ENCODE measurements at places on chromosomes 7 and 10.
A peak's percentile ranks its signal among the peaks of the same experiment; 100 is the strongest.

DNA sequence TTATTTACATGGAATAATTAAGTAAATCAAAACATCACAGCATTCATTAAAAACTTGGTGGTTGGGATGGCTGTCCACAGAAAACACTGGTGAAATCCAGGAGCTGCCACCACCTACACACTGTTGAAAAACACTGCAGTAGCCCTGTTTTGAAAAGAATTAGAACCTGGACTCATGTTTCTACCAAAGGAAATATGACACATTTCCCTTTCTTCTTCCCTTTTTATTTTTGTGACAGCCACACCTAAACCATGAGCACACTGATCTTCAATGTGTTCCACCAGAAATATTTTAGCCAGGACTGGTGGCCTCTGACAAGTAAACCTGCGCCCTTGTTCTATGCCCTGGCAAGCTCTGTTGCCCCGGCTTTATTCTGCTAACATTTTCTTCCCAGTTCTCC, 3.3 kb downstream of the TMEM140 start:
- DNase-seq, result no peak

- DNase-seq, result no peak
Observed at GRCh38 chr7:13107291-13107690, 419.9 kb downstream of the ARL4A start.

DNA sequence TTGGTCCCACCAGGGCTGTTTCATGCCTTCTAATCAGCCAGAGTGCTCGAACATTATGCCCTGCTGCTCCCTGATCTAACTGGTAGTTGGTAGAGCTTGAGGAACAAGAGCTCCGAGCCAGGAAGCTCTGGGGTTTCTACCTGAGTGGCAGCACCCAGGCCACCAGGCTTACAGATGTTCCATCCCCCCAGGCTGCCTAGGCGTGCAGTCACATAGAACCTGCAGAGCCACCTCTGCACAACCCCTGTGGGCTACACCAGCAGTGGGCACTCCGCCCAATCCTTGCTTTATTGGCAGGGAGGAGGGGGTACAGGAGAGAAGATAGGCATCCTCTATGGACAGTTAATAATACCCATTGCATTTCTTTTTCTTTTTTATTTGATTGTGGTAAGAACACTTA, 21.8 kb downstream of the MAP3K8 start:
- peak; percentile 58 for DNase-seq

DNA sequence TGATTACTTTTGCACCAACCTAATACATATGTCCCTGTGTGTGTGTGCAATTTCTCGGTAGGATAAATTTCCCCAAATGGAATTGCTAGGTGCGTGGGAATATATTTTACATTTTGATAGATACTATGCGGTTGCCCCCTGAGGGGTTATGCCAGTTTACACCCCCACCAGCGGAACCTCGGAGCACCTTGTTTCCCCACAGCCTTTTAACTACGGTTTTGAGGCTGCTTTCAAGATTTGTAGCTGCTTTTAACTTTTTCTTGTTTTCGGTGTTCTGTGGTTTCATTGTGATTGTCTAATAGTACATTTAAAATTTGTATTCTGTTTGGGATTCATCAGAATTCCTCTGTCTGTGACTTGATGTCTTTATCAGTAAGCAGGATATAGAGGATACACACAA, 22.0 kb downstream of the PROSER2 start:
- no peak for DNase-seq

GRCh38 chr10:16942381-16943078, 125.3 kb upstream of the RSU1 start:
- DNase-seq, result no peak

DNA sequence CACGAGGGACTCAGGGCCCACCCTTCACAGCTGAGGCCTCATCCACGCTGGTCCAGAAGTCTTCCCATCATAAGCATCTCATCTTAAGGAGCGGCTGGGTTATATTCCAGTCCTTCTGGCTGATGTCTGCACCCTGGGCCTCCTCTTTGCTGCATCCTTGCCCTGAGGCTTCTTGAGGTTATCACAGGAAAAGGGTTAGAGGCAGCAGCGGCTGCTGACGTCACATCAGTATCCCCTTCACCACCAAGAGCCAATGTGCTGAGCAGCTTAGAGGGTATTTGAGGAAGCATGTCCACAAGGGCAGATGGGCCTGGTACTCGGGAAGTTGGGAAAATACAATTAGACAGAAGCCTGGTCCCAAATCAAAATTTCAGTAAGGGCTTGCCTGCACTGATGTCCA, 125.1 kb downstream of the PLXNA4 start:
- DNase-seq, result no peak

DNA sequence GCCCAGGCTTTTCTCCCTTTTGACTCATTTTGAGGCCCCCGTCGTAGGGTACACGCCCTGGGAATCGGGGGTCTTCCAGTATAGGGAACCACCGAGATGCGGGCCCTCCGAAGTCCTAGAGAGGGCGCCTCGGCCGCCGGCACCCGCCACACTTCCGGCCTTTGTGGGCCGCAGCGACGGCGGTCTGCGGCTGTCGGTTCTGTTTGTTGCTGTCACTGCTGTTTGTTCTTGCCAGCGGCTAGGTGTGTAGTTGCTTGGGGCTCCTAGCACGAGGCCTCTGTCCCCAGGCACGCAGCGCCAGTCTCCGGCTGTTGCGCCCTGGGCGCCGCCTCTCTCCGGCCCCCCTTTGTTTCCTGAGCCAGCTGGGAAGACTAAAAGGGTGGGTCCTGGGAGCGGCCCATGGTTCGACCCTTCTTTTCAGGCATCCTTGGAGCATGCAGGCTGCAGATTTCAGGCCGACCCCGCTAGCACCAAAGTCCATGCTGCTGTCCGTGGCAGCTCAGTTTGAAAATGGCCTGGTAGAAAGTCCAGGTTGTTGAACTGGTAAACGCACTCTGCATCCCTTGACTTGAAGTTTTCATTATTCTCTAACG, 17.8 kb upstream of the ZKSCAN1 start:
- peak; percentile 61 for DNase-seq

DNA sequence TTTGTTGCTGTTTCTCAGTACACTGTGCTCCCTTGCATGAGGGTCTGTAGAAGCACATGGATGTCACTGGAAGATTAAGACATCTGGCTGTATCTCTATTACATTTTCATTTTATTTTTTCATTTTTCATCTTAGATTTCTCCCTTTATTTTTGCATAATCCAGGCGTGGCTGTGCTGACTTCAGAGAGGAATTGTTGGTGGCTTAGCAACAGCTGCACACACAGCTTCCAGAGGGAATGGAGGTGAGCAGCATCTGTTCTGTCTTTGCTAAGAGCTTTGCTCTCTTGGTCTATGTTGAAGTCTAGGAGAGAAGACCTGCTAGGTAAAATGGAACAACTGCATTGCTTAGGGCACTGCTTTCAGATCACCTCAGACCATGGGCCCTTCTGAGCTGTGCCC, 254.4 kb upstream of the SP4 start:
- DNase-seq, result no peak

GRCh38 chr10:12350167-12350872, 973 bp downstream of the CAMK1D start:
- DNase-seq, result no peak

GRCh38 chr7:152677808-152678670, 2.1 kb upstream of the XRCC2 start:
- no peak for DNase-seq

DNA sequence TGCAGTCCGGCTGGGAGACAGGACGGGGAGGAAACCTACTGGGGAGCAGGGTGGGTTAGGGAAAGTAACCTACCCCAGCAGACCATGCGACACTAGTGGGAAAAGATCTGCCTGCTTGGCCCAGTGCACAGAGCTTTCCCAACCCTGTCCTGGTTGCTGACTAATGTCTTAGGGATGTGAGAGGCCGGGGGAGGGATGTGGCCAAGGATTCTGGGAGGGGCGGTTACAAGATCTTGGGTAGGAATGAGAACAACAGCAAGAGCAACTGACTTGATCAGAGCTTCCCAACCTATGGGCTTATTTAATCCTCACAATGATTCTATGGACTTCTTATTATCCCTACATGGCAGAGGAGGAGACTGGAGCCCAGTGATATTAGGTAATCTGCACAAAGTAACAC, 24.0 kb upstream of the EIF5AL1 start:
- no peak for DNase-seq

- no peak for DNase-seq
Observed at GRCh38 chr7:48224042-48224441, 52.8 kb downstream of the ABCA13 start.

- DNase-seq, result no peak
Observed at GRCh38 chr7:156309016-156309620, 331.5 kb upstream of the RNF32 start.

- DNase-seq, result no peak
Observed at GRCh38 chr7:137454767-137455166, 111.2 kb upstream of the PTN start.

- no peak for DNase-seq
Observed at GRCh38 chr10:97667463-97667862, 19.6 kb downstream of the AVPI1 start.

GRCh38 chr10:50615658-50616057, 8.1 kb downstream of the SGMS1 start:
- no peak for DNase-seq

DNA sequence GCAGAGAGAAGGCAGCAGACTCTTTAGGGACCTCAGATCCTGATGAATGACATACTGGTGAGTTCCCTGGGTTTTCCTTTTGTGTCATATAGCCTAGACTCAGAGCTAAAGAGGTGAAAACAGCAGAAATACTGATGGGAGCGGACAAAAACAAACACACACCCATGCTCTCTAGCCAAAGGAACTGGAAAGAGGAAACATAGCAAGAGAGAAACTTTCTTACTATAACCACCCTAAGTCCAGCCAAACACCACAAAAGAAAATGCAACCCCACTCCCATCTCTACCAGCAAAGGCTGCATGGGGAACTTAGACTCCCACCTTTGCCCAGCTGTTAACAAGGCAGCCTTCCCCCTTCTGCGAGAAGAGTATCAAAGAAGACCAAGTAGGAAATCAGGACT, 16.3 kb downstream of the GSAP start:
- DNase-seq, result no peak

GRCh38 chr10:50506861-50507573, 116.7 kb downstream of the SGMS1 start:
- no peak for DNase-seq

- no peak for DNase-seq
Observed at GRCh38 chr7:122688400-122688998, 10.4 kb downstream of the RNF133 start.

GRCh38 chr10:89702121-89702480, 711 bp downstream of the KIF20B start:
- DNase-seq, result peak; percentile 49

DNA sequence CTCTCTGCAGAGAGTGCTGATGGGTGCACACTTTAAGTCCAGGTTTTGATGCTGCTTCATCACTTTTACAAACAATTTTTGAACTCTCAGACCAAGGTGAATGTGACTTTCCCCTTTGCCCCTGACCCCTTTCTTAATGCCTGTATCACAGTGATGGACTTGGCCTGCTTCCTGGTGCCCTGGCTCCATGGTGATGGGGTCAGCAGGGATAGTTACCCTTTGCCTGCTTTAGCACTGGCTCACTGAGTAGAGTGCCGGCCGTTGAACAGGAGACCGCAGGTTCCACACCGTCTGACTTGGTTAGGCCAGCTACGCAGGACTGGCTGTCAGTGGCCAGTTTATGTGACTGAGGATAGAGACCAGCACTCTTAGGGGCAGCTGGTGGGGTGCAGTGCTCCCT, 40.1 kb downstream of the LRGUK start:
- no peak for DNase-seq

- no peak for DNase-seq
Observed at GRCh38 chr10:48572414-48572813, 32.5 kb downstream of the ARHGAP22 start.

DNA sequence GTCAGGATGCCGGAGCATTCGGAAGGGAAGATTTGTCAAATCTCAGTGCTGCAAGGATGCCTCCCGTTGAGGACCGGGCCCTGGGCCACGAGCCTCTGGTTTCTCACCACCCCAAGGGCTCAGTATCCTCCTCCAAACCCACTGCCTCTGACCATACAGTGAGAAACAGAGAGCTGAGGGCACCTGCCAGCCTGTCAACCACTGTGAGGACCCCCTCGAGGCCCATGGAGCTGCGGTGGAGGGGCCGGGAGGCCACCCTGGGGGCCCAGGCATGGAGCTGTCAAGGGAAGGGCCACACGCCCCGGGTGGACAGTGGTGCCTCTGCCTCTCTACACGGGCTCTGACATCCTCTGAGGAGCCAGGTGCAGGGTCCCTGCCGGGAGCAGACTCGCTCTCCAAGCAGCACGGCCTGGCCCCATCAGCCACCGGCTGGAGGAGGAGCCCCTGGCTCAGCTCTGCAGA, 248.0 kb upstream of the TCERG1L start:
- DNase-seq, result no peak

- DNase-seq, result no peak
Observed at GRCh38 chr7:131077735-131078134, 249.9 kb upstream of the MKLN1 start.

DNA sequence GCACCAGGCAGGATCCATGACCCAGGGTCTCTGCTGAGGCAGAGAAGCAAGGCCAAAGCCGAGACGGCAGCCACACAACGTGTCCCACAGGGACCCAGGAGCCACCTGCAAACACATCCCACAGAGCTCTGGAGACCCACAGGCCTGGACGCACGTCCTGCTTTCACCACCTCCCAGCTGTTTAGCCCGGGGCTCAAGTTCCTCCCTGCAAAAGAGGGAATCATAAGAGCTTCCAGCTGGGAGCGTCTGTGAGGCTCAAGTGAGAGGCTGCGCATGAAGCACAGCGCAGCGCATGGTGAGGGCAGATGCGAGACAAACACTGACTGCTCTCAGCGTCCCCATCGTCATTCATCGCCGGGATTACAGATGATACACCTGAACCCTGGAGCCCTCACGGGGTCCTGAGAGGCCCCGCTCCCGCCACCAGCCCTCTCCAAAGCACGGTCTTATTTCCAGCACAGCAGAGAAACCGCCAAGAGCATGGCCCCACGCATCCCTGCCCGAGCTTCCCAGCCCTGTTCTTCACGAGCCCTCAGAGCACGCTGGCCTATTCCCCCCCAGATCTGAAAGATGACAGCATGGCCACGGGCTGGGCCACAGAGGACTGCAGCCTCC, 88.7 kb downstream of the MAD1L1 start:
- DNase-seq, result no peak

- DNase-seq, result no peak
Observed at GRCh38 chr7:64541438-64542359, 21.2 kb downstream of the ZNF680 start.

GRCh38 chr10:70672165-70673042, at the start of gene ADAMTS14:
Gene ADAMTS14 (plus strand): TSS chr10:70672506. CDS start chr10:70672803, 297 bp downstream.
- DNase-seq, result no peak

GRCh38 chr10:6503171-6503570, 76.9 kb downstream of the PRKCQ start:
- DNase-seq, result no peak

DNA sequence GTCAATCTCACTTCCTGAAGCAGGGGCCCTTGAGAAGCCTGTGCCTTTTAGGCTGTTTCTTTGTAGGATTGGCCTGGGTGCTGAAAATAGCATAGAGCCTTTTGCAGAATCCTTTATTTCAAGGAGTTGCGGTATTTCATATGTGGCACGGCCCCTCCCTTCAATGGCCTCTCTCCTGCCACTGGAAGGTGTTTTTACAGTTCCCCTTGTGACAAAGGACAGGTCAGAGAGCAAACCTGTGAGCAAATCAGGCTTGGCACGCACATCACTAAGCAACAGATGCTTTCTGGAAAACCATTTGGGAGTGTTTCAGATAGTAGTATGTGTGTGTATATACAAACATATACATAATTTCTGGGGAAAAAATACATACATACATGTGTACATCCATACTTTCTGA, 388.6 kb upstream of the C7orf33 start:
- DNase-seq, result no peak

- no peak for DNase-seq
Observed at GRCh38 chr7:23043441-23043840, 29.5 kb upstream of the HYCC1 start.
